ENCODE measurements at places on chromosomes 2 and 18.

DNA sequence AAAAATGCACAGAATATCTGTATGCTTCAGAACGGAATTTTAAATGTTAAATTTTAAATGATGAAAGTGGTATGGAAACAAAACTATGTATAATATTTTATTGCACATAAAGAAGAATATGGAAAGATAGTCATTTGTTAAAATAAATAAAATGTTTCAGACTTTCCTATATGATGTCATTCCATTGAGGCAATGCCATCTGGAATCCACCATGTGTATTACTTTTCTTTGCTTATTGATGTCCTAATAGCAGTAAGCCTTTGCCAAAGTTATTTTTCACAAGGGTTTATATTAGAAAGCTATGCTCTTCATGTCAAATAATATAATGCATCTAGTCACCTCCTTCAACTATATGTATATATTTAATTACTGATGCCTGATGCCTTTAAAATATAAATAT is 601.6 kb upstream of the PKDCC start:
- DNase-seq, result no peak

DNA sequence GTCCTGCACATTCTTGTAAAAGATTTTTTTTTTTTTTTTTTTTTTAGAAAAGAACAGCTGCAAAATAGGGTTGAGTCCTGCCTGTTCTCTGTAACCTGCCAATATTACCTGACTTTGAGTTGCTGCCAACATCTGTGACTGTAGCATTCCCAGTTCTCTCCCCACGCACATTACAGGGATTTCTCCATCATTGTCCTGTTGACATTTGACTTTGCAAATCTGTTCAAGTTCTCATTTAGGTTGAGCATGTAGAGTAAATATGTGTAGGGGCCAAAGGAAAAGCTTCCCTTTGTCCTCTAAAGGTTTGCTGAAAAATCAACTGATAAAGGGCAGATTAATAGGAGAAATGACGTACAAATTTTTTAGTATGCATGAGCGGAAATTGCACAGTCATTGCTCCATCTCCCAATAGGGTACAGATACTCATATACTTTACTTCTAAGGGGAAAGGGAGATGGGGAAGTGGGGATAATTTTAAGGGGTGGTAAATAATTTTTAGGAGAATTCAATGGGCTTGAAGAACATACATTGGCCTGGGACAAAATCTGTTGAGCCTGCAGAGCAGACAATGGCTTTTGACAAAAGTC is 385.5 kb downstream of the PIK3C3 start:
- no peak for DNase-seq

DNA sequence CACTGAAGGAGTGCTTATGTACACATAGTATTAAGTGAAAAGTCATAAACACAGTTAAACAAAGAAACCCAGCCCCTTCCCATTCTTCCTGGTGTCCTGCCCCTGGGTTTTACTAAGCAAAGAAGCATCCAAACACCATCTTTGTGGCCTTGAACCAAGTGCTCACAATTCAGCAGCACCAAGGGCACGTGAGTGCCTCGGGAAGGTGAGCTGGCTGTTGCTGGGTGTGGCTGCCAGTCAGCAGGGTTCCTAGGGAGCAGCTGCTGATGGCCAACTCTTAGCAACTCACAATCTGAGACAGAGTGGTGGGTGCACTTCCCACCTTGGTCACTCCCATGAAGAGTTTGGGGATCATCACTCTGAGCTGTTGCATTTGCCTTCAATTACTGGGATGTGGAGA is 97.7 kb upstream of the PGAP1 start:
- no peak for DNase-seq

DNA sequence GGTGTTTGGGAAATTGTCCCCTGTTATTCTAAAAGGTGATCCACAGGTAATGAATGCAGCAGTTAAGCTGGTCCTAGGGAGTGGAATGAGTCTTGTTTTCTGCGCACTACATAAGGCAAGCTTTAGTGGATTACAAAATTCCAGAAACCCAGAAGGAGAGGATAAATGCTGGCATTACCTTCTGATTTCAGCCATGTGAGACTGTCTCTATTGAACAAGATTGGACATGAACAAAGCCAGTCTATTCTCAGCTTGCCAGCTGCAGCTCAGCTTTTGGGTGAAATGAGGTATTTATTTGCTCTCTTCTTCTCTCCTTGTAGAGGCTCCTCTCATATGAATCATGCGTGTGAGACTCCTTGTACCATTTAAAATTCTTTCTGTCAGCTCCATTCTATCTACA is 944.9 kb downstream of the CNTNAP5 start:
- DNase-seq, result no peak

DNA sequence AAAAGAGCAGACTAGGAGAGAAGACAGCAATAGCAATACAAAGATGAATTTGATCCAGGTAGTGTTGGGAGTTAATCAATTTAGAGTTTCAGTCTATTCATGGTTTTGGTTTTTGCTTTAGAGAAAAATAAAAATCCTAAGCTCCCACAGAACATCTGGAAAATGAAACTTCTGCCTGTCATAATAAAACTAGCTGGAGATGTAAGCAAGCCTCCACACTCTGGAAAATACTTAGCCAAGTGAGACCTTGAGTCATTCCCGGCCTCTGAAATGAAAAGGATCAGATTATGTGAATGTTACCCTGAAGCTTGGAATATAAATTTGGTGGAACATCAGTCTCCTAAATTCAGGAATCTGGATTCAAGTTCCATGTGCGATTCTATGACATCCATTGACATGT is 485.6 kb upstream of the SPRED2 start:
- DNase-seq, result no peak

DNA sequence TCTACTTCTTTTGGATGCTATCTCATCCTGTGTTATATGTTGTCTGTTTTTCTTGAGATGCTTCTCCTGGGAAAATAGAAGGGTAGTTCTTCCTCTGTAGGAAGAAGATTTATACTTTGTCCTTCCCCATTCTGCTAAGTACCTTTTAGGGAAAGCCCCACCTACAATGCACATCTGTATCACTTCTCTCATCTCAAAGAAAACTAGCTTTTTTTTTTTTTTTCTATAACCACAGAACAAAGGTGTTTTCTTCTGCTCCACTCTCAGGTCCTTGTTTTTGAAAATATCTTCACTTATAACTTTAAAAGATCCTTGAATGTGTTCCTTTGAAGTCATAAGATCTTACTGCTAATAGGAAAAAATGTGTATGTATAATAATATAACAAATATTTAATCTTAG is 30.8 kb downstream of the CCDC150 start:
- DNase-seq, result no peak

DNA sequence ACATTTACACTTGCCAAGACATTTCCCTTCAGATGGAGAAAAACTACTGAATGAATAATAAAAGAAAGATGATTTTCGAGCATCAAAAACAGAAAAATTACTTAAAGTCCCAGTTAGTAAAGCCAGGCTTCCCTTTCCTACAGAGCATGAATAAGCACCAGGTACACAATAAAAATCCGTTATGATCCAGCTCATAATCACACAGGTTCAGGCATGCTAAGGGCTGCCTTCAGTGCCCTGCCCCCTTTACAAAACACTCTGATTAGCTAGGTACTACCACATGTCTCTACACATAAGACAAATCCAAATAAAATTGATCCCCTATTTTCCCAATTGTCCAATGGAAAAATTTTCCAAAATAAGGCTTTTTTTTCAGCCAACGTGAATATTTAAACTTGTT is 413.2 kb upstream of the LRATD1 start:
- no peak for DNase-seq

DNA sequence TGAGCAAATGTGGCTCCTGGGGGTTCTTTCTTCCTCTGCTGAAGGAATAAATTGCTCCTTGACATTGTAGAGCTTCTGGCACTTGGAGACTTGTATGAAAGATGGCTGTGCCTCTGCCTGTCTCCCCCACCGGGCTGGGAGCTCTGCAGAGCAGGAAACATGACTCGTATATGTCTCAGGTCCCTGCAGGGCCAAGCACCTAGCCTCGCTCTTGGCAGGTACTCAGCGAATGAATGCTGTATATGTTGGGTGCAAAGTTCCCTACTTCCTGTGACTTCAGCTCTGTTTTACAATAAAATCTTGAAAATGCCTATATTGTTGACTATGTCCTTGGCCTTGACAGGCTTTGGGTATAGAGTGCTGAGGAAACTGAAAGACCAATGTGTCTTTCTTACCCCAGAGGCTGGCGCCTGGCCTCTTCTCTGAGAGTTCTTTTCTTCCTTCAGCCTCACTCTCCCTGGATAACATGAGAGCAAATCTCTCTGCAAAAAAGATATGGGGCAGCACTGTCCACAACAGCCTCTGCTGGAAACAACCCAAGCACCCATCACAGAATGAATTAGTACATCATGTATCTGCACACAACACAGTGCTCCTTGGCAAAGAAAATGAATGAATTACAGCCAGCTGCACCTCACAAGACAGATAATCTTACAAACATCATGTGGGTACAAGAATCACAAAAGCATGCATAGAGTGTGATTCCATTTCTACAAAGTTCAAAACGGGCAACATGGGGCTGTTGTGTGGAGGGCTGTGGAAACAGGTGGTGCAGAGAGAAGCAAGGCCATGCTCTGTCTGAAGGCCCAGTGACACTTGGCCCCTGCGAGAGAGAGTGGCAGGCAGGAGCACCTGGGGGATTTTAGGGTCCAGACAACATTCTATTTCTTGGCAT is 6.6 kb downstream of the IL1RN start:
- no peak for DNase-seq

GRCh38 chr2:181378491-181378890 is 78.7 kb upstream of the ITGA4 start:
- DNase-seq, result no peak

DNA sequence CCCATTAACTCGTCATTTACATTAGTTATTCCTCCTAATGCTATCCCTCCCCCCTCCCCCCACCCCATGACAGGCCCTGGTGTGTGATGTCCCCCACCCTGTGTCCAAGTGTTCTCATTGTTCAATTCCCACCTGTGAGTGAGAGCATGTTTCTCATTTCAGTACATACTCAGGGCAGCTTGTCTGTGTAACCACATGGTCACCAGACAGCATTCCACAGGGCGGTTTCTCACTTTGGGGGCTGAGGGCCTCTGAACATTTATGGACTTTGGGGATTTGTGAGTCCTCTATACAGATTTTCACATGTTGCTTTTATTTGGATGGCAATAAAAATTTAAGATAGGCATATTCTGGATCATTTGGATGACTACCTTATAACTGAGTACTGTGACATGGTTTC is 84.0 kb downstream of the LYPD6B start:
- DNase-seq, result no peak

- DNase-seq, result no peak
Measured at GRCh38 chr2:147232225-147232669, 612.6 kb upstream of the ACVR2A start.

All from right kidney (tissue), 9 donors.